Esophagus mucosa (tissue), 1 donor: ENCODE measurements at places on chromosomes 2 and 18.

GRCh38 chr2:69092857-69093256 lies 79.9 kb downstream of the ANTXR1 start:
- ATAC-seq = no peak

DNA sequence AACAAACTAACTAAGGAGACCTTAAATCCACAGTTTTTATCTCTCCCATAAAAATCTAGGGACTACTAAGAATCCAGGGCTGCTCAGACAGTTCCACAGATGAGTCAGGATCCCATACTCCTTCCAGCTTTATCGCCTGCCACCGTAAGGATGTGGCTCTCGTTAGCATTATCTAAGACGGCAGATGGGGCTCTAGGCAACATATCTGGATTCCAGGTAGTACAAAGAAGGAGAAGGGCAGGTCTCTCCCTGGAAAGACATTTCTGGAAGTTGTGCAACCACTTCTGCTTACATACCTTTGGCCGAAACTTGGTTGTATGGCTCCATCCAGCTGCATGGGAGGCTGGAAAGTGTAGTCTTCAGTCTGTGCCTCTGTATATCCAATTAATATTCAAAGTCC lies 149.4 kb downstream of the SP3 start:
- ATAC-seq = peak; percentile 77

DNA sequence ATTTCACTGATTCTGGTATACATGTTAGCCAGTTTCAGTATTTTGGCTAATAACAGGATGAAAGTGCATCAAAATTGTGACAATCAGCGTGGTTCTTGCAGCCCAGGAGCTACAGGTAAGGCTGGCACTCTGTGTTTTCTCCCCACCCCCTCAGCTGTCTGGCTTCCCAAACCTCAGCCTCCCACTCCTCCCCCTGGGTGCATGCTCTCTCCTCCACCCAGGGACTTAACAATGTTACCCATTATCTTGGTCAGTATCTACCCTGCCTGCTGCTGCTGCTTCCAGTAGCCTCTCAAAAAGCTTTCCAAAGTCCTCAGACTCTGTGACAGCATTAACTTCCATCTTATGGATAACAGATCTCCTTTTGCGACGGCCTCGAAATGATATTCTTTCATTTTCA lies 41.0 kb downstream of the TRABD2A start:
- ATAC-seq = no peak

DNA sequence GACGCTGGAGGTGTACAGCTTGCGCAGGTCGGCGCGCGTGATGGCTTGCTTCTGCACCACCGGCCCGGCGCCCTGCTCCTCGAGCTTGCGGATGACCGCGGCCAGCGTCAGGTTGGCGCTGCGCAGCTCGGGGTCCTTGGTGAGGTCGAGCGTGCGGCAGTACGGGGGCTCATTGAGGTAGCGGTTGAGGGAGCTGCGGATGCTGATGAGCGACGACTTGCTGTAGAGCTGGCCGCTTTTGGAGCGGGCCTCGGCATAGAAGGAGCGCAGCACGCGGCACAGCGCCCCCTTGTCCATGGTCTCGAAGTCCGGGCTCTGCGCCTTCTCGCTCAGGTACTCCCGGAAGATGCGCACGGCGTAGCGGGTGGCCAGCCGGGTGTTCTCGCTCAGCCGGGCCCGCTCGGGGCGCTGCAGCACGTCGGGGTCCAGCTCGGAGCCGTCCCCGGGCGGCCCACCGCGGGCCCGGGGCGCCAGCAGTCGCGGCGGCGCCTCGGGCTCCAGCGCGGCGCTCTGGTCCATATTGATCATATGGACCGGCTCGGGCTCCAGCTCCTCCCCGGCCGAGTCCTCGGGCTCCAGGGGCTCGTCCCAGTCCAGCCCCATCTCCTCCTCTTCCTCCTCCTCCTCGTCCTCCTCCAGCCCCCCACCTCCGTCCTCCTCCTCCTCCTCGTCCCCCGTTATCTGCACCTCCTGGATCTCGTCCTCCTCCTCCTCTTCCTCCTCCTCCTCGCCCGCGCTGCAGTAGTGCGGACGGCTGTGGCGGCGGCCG lies 523 bp downstream of the KCTD1 start:
- peak; percentile 44 for ATAC-seq

DNA sequence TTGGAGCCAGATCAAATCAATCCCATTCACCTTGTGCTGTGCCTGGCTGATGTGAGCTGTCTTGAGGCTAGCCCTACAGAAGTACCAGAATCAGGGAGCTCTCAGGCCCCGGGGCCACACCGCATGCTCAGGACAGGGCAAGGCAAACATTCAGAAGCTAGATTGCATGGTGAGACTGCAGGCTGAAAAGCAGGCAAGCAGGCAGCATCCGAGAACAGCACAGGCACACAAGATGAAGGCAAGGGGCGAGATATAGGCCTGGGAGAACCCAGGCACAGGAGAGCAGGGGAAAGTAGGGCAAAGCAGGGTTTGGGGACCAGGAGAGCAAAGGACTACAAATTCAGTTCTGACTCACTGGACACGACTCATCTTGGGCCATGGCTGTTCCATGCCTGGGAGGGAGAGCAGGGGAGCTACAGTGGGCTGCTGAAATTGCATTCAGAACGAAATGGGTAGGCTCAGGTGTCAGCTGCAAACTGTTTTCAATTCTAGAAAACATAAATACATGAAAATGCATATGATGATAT lies 59.6 kb downstream of the GALNT14 start:
- peak; percentile 25 for ATAC-seq
